ENCODE measurements at places on chromosomes 5 and 9.

GRCh38 chr5:118598311-118598710, 390.0 kb downstream of the DTWD2 start:
- DNase-seq = no peak

DNA sequence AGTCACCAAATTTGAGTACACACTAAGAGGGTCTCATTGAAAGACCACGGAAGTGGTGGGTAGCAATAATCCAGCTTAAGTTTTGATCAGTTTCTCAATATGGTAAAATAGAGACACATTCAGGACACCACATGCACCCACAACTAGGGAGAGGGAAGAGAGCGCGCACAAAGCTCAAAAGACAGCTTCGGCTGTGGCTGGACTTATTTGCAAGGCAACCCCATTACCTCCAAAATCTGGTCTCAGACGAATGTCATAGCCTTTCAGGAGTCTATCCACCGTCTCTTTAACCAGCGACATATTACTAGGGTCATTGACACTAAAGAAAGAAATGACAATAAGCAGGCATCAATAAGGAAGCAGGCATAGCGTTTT, 443 bp downstream of the GABRB2 start:
- DNase-seq = no peak

- DNase-seq = no peak
Observed at GRCh38 chr9:72598639-72599038, 77.2 kb downstream of the TMC1 start.

- peak; percentile 9 for DNase-seq
Observed at GRCh38 chr9:4792054-4792571, 631 bp upstream of the RCL1 start.

- no peak for DNase-seq
Observed at GRCh38 chr9:4228606-4229005, 71.3 kb downstream of the GLIS3 start.

DNA sequence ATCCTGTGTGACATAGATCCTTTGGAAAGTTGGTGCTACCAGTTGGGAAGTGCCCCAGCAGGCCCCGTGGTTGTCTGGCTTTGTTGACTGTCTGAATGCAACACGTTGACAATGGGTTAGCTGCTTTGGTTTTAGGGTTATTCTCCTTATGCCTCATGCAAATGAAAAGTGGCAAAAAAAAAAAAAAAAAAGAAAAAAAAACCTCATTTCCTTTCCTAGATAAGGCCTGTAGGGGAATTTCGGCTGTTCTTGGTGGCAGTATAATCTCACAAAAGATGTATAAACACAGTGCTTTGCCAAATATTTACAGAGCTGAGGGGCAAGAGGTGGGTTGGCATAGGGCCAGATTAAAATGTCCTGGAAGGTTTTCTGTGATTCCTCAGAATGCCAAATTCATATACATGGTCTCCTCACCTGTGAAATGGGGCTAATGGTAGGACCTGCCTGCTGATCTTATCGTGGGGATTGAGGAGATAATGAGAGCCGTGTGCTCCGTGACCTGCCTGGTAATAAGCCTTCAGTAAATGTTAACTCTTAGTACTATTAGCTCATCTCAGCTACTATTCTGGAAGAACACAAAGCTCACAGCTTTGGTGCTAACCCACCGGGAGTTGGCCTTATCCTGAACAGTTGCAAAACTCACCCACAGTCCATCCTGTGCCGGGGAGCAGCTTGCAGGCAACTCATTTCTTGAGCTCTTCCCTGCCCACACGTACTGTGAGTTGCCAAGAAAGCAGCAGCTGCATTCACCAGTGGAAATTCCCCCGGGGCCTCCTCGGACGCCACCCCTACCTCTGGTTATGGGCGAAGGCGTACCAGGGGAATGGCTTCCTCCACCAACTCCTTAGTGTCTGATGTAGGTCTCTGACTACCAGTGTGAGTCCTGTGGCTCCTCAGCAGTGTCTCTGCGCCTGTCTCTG, 220.3 kb downstream of the NR3C1 start:
- no peak for DNase-seq

GRCh38 chr9:15299374-15299939, 7.6 kb downstream of the TTC39B start:
- DNase-seq = no peak

DNA sequence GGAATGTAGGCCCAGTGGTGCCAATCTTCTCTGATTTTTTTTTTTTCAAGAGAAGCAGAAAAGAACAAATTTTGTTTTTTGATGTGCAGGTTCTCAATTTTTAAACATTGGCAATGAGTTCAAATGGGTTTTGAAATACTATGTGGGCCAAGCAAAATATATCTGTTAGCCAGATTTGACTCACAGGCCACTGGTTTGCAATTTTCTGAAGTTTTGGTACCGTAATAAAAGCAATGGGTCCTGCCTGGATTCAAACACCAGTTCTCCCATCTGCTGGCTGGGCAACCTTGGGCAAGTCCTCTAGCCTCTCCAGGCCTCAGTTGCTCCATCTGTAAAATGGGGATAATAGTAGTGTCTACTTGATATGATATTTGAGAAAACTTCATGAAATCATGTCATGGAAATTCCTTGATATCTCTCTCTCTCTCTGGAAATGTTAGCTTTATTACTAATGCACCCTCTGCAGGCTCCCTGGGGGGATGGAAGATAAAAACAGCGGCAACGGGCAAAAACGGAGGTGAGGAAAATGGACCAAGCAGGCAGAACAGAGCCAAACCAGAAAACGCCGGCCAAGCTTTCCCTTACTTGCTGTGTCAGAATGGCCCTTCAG, 63.4 kb downstream of the SMIM23 start:
- no peak for DNase-seq
